Dermis microvascular lymphatic vessel endothelial cell (primary cell): ENCODE measurements at places on chromosomes 16 and 17.

DNA sequence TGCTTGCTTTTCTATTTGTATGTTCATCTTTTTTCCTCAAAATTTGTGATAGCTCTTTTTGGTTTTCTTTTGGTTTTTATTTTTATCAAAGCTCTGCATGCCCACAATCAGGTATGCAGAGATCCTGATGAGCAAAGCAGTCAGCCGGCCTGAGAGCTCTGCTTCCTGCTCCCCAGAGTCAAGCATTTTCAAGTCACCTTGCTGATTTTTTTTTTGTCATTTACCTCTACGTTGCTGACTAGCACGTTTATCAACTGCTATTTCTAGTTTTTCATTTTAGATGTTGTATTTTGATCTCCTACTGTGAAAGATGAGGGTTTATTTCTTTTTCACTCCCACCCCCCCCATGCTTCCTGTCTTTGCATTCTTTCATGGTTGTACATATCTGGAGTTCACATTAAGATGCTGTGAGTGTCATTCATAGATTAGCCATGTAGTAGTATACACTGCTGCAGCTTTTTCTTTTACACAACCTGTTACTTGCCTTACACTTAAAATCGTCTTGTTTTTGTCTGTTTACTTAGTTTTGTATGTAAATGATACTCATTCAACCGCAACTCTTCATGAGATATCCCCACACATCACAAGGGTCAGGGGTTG lies 196.2 kb downstream of the LGALS9B start:
- DNase-seq, result no peak

- DNase-seq, result no peak
These were observed 51.5 kb downstream of the ZFHX3 start for GRCh38 chr16:72996291-72997062.

DNA sequence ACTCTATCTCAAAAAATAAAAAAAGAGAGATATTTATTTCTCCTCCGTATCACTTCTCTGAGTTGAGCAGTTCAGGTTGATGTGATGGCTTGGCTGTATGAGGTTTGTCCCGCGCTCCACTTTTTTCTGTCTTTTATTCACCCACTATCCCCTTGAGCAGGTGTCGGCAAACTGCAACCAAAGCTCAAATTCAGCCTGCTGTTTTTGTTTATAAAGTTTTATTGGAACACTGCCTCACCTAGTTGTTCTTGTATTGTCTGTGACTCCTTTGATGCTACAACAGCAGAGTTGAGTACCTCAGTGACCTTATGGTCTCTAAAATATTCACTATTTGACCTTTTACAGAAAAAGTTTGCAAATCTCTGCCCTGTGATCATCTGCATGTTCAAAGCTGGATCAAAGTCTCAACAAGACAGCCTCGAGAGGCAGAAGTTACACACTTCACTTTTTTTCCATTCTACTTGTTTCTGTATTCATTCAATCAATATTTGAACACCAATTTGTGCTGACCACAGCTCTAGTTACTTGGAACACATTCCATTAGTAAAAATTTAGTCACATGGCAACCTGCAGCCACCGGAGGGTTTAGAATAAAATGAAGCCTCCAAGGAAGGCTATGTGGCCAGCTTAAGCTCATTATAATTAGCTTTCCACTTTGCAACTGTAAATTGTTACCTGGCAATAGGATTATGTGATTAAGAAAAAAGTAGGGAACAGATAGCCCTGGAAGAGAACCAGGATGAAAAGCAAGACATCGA lies 945.8 kb downstream of the KCNJ2 start:
- no peak for DNase-seq

GRCh38 chr16:22141767-22142166 lies 20.5 kb upstream of the SDR42E2 start:
- DNase-seq, result no peak
